CD4-positive, alpha-beta memory T cell (primary cell): ENCODE measurements at places on chromosomes 4 and X.

- DNase-seq: no peak
Measured at GRCh38 chr4:77697860-77698590, 92.4 kb downstream of the CXCL13 start.

- DNase-seq: no peak
Measured at GRCh38 chrX:56833626-56834025, 104.6 kb downstream of the NBDY start.

- DNase-seq: no peak
Measured at GRCh38 chr4:174494146-174494545, 28.1 kb downstream of the HPGD start.

- DNase-seq: no peak
Measured at GRCh38 chr4:65495439-65495838, 174.8 kb downstream of the EPHA5 start.

DNA sequence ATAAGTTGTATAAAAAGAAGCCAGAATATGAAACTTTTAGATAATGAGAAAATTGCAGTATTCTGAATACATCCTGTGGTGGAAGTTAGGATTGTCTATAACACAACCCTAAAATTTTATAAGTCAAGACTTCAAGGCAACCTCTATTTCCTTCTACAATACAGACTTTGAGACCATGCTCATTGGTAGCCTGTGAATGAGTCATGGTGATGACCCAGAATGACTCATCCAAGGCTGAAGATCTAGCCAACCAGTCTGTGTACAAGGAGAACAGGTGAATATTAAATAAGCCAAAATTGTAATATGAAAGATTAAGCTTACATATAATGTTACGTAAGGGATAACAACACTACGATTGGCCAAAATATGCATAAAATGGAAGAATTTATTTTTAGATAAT is 475.9 kb upstream of the GALNT7 start:
- DNase-seq: no peak

- DNase-seq: no peak
Measured at GRCh38 chrX:109842611-109843010, 109.6 kb upstream of the ACSL4 start.

DNA sequence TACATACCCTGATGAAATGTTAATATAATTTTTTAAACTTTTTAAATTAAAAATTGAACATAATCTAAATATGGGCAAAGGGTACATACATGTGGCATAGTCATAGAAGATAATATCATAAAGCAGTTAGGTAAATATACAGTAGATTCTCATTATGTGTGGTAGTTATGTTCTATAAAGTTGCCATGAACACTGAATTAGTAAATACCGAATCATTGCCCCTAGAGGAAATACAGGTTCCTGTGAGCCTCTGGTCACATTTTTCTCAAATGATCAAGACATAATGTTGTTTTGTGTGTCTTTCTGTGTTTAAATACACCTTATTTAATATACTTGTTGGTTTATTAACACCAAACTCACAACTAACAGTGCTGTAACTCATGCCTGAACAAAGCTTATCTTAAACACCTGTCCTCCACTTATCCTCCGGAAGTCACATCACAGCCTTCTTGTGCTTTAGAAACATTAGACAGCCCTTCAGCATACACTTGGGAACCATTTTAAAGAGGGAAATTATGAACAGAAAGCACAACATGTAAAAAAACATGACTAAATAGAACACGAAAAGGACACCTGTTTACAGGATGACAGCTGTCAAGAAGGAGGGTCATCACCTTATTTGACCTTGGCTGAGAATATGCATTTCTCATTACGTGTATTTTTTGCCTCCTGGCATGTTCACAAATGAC is 169.4 kb upstream of the NAP1L5 start:
- no peak for DNase-seq

DNA sequence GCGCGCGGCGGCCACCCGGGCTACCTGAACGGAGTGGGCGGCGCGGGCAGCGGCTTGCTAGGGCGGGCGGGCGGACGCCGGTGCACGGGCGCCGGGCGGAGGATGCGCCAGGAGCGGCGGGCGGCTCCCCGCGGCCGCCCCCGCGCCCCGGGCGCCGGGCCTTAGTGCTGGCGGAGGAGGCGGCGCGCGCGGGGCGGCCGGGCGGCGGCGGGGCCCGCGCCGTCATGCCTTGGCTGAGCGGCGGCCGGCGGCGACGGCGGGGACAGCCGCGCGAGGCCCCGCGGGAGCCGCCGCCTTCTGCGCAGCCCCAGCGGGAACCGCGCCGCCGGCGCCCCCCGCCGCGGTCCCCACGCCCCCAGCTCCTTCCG is 48.2 kb downstream of the CLDN34 start:
- no peak for DNase-seq

GRCh38 chrX:119407681-119408080 is 8.5 kb downstream of the SLC25A43 start:
- no peak for DNase-seq

GRCh38 chr4:153398713-153399112 is 54.2 kb downstream of the MND1 start:
- no peak for DNase-seq

DNA sequence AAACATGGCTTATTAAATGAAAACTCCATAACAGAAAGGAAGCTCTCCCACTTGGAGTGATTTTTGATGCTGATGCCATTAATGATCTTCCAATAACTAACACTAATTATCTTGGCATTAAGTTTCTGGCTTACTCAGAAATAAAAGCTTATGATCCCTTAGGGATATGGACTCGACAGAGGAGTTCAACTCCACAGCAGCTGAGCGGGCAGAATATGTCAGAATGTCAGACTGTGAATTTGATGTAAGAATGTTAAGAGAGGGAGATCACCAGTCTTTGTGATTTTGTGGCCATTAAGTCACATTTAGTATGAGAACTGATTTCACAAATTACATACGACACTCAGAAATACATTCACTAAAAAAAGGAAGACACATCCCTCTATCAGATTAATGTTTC is 2244.0 kb downstream of the ARAP2 start:
- no peak for DNase-seq

DNA sequence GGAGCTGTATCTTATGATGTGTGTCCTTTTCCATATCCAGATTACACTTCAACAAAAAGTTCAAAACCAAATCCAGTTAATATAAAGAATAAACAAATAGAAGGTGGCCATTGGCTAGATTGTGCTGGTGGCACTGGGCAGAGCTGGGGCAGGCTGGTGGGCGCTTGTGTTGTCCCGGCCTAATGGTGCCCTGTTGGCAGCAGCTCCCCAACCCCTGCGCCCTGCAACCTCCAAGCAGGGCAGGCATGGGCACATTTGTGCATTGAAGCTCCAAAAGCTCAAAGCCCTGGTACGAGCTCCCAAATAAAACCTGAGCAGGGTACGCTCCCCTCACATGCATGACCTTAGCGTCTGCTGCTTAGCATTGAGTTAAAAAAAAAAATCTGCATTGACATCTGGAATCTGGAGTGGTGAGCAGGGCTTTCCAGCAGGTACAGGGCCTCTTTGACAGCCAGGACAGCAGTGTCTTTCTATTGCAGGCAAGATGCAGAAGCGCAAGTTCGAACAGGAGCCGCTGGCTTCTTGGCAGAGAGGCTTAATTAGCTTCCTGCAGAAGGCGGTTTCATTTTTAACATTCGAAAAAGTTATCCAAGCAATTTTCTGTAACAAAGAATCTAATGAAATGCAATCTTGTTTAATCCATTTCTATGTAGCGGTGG is 25.9 kb upstream of the NYX start:
- no peak for DNase-seq
